Activated T-helper 9 cell treated with anti-CD3 and anti-CD28 coated beads, Interleukin-2, amount 50 U/mL, for 16 hours (primary cell): ENCODE measurements at places on chromosomes 2 and 18.

DNA sequence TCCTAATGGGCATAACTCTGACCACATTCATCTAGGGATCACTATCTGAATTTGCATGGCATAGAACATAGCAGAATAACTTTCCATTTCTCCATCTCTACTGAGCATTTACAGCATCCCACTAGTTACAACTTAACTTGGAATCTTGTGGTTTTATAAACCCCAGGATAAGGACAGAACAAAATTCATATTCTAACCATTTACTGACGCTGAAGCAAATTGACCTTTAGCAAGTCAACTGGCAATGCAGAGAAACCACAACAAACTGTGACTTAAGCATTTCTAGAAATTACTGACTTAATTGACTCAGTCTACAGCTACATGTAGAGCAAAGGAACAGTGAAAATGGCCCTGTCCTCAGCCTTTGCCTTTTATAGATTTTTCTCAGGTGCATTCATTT lies 61.2 kb downstream of the DCC start:
- no peak for DNase-seq

DNA sequence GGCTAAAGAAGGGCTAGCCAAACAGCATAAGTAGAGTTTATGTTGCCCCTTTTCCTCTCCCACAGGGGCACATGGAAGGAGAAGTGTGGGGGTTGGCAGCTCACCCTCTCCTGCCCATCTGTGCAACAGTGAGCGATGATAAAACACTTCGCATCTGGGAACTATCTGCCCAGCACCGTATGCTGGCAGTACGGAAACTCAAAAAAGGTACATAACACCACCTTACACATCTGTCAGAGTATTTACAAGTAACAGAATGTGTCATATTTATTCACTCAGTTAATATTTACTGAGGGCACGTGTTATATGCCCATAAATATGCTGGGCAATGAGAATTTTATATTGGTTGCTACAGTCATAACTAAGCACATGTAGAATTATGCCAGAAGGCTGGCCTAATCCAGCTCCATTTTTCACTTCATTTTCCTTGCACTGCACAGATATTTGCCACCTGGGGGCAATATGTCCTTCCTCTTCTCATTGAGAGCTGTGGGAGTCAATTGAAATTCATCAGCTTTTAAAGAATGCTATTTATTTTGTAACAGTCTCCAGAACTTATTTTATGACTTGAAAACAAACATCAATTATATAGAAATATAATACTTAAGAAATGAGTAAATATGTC lies 150.6 kb downstream of the RTN4 start:
- DNase-seq, result no peak

DNA sequence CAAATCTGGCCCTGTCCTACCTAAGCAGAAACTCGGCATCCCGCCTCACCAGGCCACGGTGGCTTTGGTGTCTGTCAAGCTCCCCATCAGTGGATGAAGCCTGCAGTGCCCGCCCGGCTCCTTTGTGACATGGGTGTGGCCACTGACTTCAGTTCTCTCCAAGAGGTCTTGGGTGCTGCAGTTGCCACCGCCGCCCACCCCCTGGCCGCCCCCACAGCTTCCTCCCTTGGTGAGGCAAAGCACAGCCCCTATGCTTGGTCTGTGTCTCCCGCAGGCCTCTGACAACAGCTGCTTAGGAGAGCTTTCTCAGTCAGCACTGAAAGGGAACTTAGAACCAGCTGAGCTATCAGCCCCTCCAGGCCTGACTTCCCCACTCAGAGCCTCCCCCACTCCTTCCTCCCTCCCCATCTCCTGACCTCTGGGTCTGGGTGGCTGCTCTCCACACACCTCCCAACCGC lies 22.9 kb upstream of the GPR55 start:
- no peak for DNase-seq

DNA sequence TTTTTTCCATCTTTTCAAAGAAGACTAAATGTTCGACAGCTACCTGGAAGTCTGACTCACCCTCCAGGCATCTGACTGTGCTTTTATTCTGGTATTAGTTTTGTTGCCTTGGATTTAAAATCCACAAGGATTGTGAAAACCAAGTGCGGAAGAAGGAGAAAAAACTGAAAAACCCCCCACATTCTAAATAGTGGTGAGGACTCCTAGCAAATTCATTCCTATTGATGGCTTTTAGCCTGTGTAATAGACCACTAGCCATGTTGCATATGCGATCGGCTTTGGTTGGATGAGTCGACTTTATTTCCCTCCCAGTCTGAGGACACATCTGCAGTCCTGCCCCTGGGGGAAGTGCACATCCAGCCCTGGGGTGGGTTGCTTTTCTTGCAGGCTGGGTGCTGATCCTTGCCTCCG lies 16.9 kb downstream of the LDLRAD4 start:
- no peak for DNase-seq

- DNase-seq, result no peak
Measured at GRCh38 chr2:70771446-70771845, 3.4 kb upstream of the ADD2 start.

- DNase-seq, result no peak
Measured at GRCh38 chr18:69944436-69944835, 3.2 kb downstream of the CD226 start.

DNA sequence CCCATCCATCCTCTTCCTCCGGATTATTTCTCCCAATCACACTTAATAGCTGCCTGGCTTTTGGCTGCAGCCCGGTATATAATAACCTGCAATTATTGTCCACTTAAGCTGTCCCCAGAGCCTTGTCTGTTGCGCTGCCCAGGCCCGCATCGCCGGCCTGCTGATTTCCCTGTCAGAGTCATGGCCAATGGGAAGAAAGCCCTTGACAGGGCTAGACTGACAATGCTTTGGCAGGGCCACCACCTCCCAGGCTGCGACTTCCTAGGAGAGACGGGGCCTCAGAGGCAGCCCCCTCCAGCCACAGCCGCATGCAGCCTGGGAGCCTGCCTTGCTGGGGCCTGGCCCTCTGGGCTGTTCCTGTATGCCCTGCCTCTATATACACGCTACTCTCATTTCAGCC lies 10.0 kb upstream of the CELF4 start:
- DNase-seq, result no peak

- DNase-seq, result no peak
Measured at GRCh38 chr2:213279971-213280370, 4.3 kb upstream of the SPAG16 start.

DNA sequence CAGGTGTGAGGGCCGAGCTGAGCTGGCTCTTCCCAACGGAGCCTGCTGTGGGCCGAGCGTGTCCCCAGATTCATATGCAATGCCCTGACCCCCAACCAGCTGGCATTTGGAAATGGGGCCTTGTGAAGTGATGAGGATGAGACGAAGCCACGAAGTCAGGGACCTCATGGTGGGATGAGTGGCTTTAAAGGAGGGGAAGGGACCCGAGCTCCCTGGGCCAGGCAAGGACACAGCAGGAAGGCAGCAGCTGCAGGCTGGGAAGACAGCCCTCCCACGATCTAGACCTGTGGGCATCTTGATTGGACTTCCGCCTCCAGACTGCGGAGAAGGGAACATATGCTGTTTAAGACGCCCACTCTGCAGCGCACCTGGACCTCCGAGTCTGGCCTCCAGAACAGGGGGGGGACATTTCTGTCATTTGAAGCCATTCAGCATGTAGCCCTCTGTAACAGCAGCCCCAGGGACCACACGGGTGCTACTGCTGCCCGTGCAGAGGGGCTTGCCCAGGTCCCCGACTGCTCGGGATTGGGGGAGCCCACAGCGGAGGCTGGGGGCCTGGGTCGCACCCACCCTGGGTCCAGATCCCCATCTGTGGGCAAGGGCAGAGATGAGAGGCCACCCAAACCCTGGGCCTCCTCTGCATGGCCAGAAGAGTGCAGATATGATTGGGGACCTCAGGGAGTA lies 27.2 kb downstream of the KIF1A start:
- no peak for DNase-seq

DNA sequence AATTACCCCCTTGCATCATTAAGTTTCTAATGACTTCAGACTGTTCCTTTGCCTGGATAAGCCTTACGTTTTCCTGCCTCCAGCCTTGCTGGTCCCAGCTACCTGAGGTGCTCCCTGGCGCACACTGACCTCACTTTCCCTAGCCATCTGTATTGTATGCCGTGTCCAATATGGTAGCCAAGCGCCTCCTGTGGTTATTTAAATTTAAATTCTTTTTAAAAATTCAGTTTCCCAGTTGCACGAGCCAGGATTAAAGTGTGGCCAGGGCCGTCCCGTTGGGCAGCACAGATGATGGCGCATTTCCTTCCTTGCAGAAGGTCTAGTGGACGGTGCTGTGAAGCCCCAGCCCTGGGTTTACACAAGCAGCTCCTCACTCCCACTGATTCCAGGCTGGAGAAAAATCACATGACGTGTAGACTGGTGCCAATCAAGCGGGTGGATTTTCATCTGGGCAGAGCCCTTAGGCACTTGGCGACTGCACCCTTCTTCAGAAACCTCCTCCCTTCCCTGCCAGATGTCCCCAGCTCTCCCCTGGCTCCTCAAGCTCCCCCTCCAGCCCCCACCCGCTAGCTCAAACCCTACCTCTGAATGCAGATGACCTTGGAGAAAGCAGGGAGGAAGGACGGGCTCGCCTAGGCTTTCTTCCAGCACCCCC lies 33.9 kb downstream of the ACKR3 start:
- no peak for DNase-seq

DNA sequence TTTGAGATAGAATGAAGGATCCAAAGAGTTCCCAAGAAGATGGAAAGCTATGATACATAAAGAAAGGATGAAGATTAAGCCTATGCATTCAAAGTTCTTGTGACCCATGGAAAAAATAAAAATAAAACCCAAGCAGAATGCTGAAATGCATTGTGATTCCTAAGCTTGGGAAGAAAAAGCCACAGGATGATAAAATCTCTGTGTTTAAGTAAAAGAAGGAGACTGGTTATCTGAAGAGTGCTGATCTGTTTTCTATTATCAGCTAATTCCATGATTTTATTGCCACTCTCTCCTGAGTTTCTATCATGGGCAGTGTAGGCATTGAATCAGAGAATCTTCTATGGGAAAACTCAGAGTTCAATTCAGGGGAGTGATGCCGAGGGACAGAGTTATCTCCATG lies 103.1 kb upstream of the LTBP1 start:
- no peak for DNase-seq

GRCh38 chr2:105134081-105134480 lies 96.2 kb downstream of the MRPS9 start:
- no peak for DNase-seq
